ENCODE measurements at places on chromosomes 2 and 18.

DNA sequence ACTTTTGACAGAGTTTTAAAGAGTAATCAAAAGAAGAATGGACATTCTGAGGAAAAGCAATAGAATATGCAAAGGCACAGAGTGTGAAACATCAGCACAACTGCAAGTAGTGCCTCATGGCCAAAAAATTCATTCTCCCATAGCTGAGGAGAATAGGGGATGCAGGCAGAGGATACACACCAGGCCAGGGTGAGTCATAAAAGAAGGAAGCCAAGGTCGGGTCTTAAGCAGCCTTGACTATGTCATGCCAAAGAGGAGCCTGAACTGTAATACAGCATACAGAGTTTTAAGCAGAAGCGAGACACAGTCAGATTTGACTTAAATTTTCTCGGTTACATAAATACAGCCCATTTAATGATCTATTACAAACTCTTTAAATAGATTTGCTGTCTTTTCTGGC is 165.0 kb downstream of the LNPK start:
- no peaks in the 10 kb centered on the region for H3K4me1 ChIP-seq
- no peaks in the 10 kb centered on the region for H3K27me3 ChIP-seq
- no peak overlapping the region for H3K4me3 ChIP-seq
- no peak for DNase-seq
- H3K27ac ChIP-seq, result no peak overlapping the region
- no peaks in the 10 kb centered on the region for H3K36me3 ChIP-seq

DNA sequence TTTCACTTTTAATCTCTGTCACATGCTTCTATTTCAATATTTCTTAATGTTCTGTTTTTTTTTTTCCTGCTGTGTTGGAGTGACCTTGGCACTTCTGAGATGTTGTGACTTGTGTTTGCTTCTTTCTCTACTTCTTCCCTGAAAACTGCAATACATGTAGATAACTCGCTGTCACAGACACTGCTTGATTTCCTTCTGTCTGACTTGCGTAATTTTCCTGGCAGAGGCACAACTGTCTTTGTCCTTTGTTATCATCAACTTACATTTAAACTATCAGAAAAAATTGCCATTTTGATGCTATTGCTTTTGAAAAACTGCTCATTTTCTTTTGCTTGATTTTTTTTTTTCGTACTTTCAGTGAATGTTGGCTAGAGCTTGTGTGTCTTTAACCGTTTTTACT is 69.0 kb downstream of the BABAM2 start:
- peak overlapping the region; percentile 1 for H3K27ac ChIP-seq
- peaks cover 11% of the 10 kb centered on the region for H3K36me3 ChIP-seq
- H3K4me1 ChIP-seq, result peaks cover 34% of the 10 kb centered on the region
- no peaks in the 10 kb centered on the region for H3K27me3 ChIP-seq
- DNase-seq, result no peak

DNA sequence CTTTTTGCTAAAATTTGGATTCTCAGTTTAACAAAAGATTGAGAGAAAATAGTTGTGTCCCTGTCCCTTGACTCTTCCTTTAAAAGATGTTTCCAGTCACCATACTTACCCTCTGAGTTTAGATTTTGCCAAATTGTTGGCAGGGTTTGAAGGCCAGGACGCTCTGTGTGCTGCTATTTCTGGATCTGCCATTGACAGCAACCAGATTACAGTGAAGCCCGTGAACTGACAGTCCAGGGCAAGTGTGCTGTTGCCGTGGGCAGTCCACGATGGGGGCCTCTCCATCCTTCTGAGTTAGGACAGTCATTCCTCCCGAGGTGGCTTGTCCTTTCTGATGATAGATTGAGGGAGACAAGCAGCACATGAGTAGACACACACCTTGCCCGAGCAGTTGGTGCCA is 89.9 kb downstream of the PTPRM start:
- no peak for DNase-seq
- peaks cover 4% of the 10 kb centered on the region for H3K4me1 ChIP-seq
- no peak overlapping the region for H3K27ac ChIP-seq
- H3K27me3 ChIP-seq, result no peaks in the 10 kb centered on the region
- peaks cover 6% of the 10 kb centered on the region for H3K36me3 ChIP-seq

GRCh38 chr2:170509452-170510193 is 205.5 kb upstream of the SP5 start:
- H3K27me3 ChIP-seq, result peaks cover 19% of the 10 kb centered on the region
- H3K4me3 ChIP-seq, result no peak overlapping the region
- H3K36me3 ChIP-seq, result no peaks in the 10 kb centered on the region
- peaks cover 29% of the 10 kb centered on the region for H3K4me1 ChIP-seq

DNA sequence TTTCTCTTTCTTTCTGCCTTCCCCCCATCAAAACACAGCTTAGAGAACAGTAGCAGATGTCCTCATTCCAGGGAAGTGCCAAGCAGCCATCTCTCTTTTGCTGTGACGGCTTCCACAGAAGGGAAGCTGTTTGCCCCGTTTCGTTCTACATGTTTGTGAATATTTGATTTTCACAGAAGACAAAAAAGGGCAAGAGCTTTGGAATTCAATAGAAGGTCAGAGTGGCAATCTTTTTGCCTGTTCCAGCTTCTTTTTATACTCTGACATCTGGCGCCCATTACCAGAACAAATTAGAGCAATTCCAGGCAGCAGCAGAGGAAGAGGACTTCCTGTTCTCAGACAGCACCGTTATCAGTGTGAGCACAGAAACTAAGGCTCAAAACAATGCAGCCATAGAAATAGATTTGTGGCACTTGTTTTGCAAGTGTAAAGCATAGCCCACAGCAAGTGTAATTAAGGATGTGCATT is 79.0 kb upstream of the CDH19 start:
- peak overlapping the region; percentile 10 for H3K4me3 ChIP-seq
- H3K4me1 ChIP-seq, result peaks cover 3% of the 10 kb centered on the region
- H3K27me3 ChIP-seq, result no peaks in the 10 kb centered on the region
